ENCODE measurements at places on chromosomes 13 and 19. TPM values are rescaled to one million over a fixed set of nuclear protein-coding genes. Genes with fewer than 3 reads are reported as not detected.

Gene KLK15
- not detected for total RNA-seq

Gene MAG
- not detected for total RNA-seq

Gene ZNF155
- 6.9 TPM for total RNA-seq

Gene C19orf53
- 59.4 TPM for total RNA-seq

Gene PCCA
- total RNA-seq = 8.9 TPM

Gene ESD
- total RNA-seq = 71.6 TPM

Gene ZNF43
- 6.5 TPM for total RNA-seq

Gene ZNF540
- total RNA-seq = 0.42 TPM

Gene PRRG2
- total RNA-seq = 19.0 TPM

- no peaks in the 10 kb centered on the region for H3K27me3 ChIP-seq
- no peak for DNase-seq
- no peak overlapping the region for H3K4me3 ChIP-seq
Observed at GRCh38 chr13:113802090-113802531, 43.1 kb downstream of the TMEM255B start.

GRCh38 chr13:77185721-77186120 lies 141.2 kb downstream of the MYCBP2 start:
- no peak overlapping the region for H3K4me3 ChIP-seq
- H3K36me3 ChIP-seq = peaks cover 5% of the 10 kb centered on the region
- no peaks in the 10 kb centered on the region for H3K27me3 ChIP-seq
- no peaks in the 10 kb centered on the region for H3K4me1 ChIP-seq

GRCh38 chr13:80161896-80162295 lies 179.0 kb downstream of the SPRY2 start:
- H3K27me3 ChIP-seq = no peaks in the 10 kb centered on the region
- H3K36me3 ChIP-seq = no peaks in the 10 kb centered on the region
- no peaks in the 10 kb centered on the region for H3K4me1 ChIP-seq
- no peak overlapping the region for H3K4me3 ChIP-seq

- peak within 1 kb of the TSS; percentile 56 for H3K4me3 ChIP-seq
- H3K27me3 ChIP-seq = peaks cover 12% of the 10 kb centered on the region
- H3K27ac ChIP-seq = no peak within 1 kb of the TSS
- H3K36me3 ChIP-seq = peaks cover 10% of the 10 kb centered on the region
Observed at GRCh38 chr19:19538061-19538784, at the start of gene CILP2. Gene CILP2, plus strand, starts transcription at chr19:19538265. Its CDS starts 85 bp downstream, at chr19:19538350.

DNA sequence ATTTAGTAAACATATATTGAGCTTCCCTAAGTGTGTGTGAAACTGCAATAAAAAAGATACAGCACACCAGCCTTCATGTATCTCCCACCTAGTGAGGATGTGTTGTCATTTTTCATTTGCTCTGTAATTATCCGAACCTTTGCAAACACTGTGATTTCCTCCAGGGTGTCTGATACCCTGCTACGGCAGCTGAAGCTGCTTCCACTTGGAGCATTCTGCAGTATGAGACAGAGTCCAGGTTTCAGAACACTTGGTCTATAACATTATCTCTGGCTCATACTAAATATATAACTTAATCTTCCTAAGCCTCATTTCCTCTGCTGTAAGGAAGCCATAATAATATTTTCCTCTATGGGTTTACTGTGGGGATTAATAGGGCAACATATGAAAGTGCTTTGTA lies 1338.1 kb upstream of the SLC10A2 start:
- no peak overlapping the region for H3K27ac ChIP-seq
- H3K4me1 ChIP-seq = peaks cover 15% of the 10 kb centered on the region
- DNase-seq = no peak
- no peaks in the 10 kb centered on the region for H3K27me3 ChIP-seq
- no peak overlapping the region for H3K4me3 ChIP-seq

- H3K36me3 ChIP-seq = peaks cover 47% of the 10 kb centered on the region
- no peak overlapping the region for H3K4me3 ChIP-seq
- H3K27me3 ChIP-seq = no peaks in the 10 kb centered on the region
- H3K4me1 ChIP-seq = no peaks in the 10 kb centered on the region
- no peak overlapping the region for H3K27ac ChIP-seq
Observed at GRCh38 chr19:32647361-32647760, 27.6 kb downstream of the ANKRD27 start.

- H3K27me3 ChIP-seq = no peaks in the 10 kb centered on the region
- H3K27ac ChIP-seq = no peak overlapping the region
- no peak for DNase-seq
- no peaks in the 10 kb centered on the region for H3K4me1 ChIP-seq
Observed at GRCh38 chr19:31693933-31694269, 344.7 kb upstream of the TSHZ3 start.

GRCh38 chr19:52961981-52962380 lies 700 bp downstream of the ZNF816 start:
- H3K27me3 ChIP-seq = no peaks in the 10 kb centered on the region
- peak overlapping the region; percentile 95 for H3K4me3 ChIP-seq

GRCh38 chr13:76289558-76289957 lies 596.6 kb downstream of the KCTD12 start:
- H3K36me3 ChIP-seq = no peaks in the 10 kb centered on the region
- no peak for DNase-seq
- no peaks in the 10 kb centered on the region for H3K27me3 ChIP-seq
- no peak overlapping the region for H3K4me3 ChIP-seq
- no peaks in the 10 kb centered on the region for H3K4me1 ChIP-seq
- H3K27ac ChIP-seq = no peak overlapping the region

DNA sequence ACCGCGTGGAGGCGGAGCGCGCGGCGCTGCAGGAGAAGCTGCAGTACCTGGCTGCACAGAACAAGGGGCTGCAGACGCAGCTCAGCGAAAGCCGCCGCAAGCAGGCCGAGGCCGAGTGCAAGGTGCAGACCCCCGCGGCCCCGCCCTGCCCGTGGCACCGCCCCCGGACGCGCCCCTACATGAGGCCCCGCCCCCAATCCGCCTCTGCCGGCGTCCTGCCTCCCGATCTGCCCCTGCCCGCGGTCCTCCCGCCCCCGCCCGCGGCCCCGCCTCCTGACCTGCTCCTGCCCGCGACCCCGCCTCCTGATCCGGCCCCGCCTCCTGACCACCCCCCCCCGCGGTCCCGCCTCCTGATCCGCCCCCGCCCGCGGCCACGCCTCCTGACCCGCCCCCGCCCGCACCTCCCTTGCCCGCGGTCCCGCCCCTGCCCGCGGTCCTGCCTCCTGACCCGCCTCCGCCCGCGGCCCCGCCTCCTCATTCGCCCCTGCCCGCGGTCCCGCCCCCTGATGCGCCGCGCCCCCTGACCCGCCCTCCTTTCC lies 11.7 kb downstream of the PRR36 start:
- no peak for DNase-seq
- H3K4me1 ChIP-seq = peaks cover 7% of the 10 kb centered on the region
- H3K36me3 ChIP-seq = peaks cover 20% of the 10 kb centered on the region
- H3K4me3 ChIP-seq = no peak overlapping the region

DNA sequence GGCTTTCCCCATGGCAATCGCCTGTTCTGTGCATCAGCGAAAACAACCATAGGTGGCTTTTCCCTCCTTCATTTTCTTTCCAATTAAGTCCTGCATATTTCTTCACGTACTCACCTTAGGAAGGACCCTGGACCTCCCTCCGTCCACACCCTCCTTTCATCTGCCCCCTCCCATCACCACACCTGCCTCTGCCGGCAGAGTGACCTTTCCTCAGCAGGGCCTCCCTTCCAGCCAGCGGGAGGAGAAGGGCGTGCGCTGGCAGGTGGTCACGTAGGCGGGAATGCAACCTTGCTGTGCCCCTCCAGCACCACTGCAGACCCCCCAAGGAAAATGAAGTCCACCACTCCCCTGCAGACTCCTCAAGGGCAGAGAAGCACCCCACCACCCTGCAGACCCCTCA lies 61.1 kb downstream of the GSX1 start:
- no peak for DNase-seq
- H3K4me1 ChIP-seq = no peaks in the 10 kb centered on the region
- H3K4me3 ChIP-seq = no peak overlapping the region

GRCh38 chr19:11580116-11580515 lies 2.7 kb upstream of the ACP5 start:
- no peaks in the 10 kb centered on the region for H3K27me3 ChIP-seq
- DNase-seq = no peak
- no peaks in the 10 kb centered on the region for H3K36me3 ChIP-seq
- no peak overlapping the region for H3K4me3 ChIP-seq
- H3K4me1 ChIP-seq = no peaks in the 10 kb centered on the region

- no peaks in the 10 kb centered on the region for H3K27me3 ChIP-seq
- H3K4me1 ChIP-seq = no peaks in the 10 kb centered on the region
- H3K36me3 ChIP-seq = no peaks in the 10 kb centered on the region
- H3K4me3 ChIP-seq = no peak overlapping the region
Observed at GRCh38 chr19:30535011-30535410, 162.8 kb downstream of the ZNF536 start.

GRCh38 chr19:36605877-36606478 lies 865 bp downstream of the ZNF382 start:
- no peaks in the 10 kb centered on the region for H3K27me3 ChIP-seq
- H3K4me1 ChIP-seq = no peaks in the 10 kb centered on the region
- H3K27ac ChIP-seq = no peak overlapping the region
- peaks cover 15% of the 10 kb centered on the region for H3K36me3 ChIP-seq

DNA sequence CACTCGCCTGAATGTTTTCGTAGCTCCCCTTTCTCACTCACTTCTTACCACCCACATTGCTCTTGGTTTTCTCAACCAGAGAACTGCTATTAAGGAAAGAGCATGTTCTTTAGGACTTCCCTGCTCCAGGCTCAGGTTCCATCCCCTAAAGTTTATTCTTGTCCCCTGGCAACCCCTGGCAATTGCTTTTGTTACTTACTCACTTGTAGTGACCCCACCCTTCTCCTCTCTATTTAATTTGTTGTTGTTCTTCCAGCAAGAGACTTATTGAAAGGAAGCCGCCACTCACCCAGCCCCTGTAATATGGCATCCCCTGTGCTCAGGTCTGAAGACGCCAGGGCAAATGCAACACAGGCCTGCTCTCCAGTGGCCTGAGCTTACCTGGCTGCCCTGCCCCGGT lies 233.7 kb upstream of the SOX21 start:
- peaks cover 14% of the 10 kb centered on the region for H3K27me3 ChIP-seq
- no peaks in the 10 kb centered on the region for H3K4me1 ChIP-seq
- DNase-seq = no peak
- no peak overlapping the region for H3K27ac ChIP-seq
- H3K36me3 ChIP-seq = no peaks in the 10 kb centered on the region

DNA sequence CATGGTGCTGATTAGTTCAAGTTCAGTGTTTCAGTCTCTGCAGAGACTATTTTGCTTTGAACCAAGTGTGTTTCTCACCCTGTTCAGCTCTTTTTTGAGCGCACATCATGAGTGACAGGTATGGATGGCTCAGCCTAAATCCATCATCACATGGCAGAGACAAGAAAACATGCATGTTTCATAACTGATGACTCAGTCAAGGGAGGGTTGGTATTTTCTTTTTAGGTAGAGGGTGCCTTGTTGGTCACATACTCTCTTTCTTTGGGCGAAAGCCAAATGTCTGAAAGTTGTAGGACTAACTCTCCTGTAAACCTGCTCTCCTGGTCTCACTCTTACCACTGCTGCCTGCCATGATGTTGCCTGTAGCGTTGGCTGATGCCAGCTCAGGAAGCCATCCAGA lies 48.1 kb upstream of the RAP2A start:
- H3K4me3 ChIP-seq = no peak overlapping the region
- no peak for DNase-seq
- no peak overlapping the region for H3K27ac ChIP-seq

DNA sequence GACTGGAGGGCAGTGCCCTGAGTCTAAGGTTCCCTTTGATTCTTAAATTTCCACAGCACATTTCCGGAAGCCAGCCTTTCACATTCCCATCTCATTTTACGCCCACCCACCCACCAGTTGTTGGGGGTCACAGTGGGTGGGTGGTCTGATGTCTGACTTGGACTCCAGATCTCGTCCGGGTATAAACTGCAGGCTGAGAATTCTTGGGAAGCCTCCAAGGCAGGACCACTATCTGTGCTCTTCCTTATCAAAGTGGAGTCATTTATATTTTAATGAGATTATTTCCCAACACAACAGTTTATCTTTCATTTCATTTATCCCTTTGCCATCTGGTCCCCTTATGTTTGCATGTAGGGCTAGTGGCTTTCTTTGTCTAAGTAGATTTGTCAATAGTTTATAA lies 3.6 kb upstream of the FAM124A start:
- peaks cover 38% of the 10 kb centered on the region for H3K27me3 ChIP-seq
- no peaks in the 10 kb centered on the region for H3K4me1 ChIP-seq
- DNase-seq = no peak
- no peak overlapping the region for H3K27ac ChIP-seq
- H3K36me3 ChIP-seq = no peaks in the 10 kb centered on the region

DNA sequence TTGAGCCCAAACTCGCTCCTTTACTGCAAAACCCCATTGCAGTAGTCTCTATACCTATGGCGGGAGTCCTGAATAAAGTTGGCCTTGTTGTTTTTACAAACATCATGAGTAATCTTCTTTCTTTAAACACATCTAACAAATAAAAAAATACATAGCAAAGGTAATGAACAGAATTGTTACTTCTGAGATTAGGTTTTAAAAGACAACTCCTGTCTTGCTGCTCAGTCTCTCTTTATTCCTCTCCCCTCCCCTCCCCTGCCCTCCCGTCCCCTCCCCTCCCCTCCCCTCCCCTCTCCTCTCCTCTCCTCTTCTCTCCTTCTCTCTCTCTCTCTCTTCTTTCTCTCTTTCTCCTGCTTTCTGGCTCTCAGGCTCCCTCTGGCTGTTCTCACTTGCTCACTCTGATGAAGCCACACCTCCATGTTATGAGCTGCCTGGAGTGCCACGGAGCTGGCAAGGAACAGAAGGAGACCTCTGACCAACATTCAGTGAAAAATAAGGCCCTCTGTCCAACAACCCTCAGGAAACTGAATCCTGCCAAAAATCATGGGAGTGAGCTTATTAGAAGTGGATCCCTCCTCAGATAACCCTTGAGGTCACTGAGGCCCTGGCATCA lies 300.7 kb upstream of the MIR17HG start:
- no peaks in the 10 kb centered on the region for H3K27me3 ChIP-seq
- no peak overlapping the region for H3K27ac ChIP-seq
- DNase-seq = no peak
- H3K4me1 ChIP-seq = no peaks in the 10 kb centered on the region
- H3K4me3 ChIP-seq = no peak overlapping the region

DNA sequence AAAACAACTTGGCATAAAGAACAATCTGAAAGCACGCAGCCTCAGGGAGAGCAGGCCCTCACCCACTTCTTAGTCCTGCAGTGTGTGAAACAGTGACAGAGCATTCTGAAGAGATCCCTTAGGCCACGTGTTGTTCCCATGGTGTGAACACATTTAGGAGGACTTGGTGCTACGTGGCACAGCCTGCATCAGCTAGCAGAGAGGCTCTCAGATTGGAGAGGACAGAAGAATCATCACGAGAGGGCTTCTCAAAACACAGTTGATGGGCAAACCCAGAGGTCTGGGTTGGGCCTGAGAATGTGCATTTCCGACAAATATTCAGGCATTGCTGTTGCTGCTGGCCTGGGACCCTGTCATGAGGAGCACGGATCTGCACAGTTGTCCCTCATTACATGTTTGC lies 26.1 kb upstream of the TFDP1 start:
- peaks cover 2% of the 10 kb centered on the region for H3K36me3 ChIP-seq
- H3K27ac ChIP-seq = no peak overlapping the region
- no peaks in the 10 kb centered on the region for H3K4me1 ChIP-seq
- no peak overlapping the region for H3K4me3 ChIP-seq
- no peak for DNase-seq
- H3K27me3 ChIP-seq = peaks cover under 1% of the 10 kb centered on the region

GRCh38 chr19:9608912-9609311 lies 12.1 kb downstream of the ZNF561 start:
- no peaks in the 10 kb centered on the region for H3K27me3 ChIP-seq
- H3K36me3 ChIP-seq = peaks cover 61% of the 10 kb centered on the region
- H3K27ac ChIP-seq = no peak overlapping the region
- DNase-seq = no peak
- no peak overlapping the region for H3K4me3 ChIP-seq
- no peaks in the 10 kb centered on the region for H3K4me1 ChIP-seq

GRCh38 chr19:54660964-54661363 lies 1.8 kb upstream of the LILRB4 start:
- H3K27me3 ChIP-seq = peaks cover 72% of the 10 kb centered on the region
- no peak for DNase-seq
- no peaks in the 10 kb centered on the region for H3K36me3 ChIP-seq
- no peak overlapping the region for H3K27ac ChIP-seq

Measured in Calu3 (cell line).